Activated T-cell treated with anti-CD3 and anti-CD28 coated beads, Interleukin-2, amount 50 U/mL, for 48 hours (primary cell): ENCODE measurements at places on chromosomes 5 and 9.

DNA sequence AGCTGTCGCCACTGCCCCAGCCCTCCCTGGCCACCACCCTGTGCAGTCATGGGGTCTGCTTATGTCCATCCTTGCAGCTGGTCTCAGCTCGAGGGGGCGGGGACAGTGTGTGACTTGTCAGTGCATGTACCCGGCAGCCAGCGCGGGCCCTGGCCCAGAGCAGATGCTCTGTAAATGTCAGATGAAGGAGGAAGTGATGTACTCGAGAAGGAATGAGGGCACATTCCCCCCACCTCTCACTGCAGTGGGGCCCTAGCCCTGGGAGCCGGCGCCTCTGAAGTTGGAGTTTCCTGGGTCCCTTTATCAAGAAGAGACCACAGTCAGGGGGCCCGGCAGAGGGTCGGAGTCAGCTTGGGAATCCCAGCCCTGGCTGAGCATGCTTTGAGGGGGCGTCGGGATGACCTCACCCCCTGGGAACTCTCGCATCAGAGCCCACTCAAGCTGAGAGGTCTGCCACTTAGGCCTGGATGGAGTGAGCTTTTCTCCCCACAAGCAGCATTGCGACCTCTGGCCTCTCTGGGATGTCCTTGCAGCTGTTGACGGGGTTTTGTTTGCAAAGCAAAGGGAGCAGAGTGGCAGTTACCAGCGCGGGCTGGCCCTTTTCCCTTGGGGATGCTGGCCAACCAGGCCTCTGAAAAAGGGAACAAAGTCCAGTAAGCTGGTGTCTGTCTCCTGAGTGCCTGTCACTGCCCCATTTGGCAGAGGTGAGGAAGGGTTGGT lies 19.0 kb downstream of the NEURL1B start:
- no peak for DNase-seq

- no peak for DNase-seq
Measured at GRCh38 chr5:155786108-155786507, 540.9 kb upstream of the SGCD start.

DNA sequence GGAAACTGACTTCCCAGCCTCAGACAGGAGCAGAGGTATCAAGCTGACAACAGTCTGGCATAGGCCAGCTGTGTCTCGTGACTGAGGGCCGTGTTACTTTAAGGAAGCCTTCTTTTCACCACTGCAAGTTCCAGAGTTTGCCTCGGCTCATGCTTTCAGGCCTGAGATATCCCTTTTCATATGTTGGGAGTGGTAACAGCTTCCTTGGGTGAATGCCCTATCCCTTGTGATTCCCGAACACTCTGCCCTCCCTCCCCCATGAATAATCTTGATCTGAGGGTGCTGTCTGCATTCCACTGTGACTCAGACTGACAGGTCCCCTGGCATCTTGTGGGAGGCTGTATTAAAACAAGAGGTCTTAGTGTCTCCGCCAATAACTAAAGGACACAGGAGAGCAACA lies 49.7 kb upstream of the ARL15 start:
- no peak for DNase-seq

GRCh38 chr5:153460421-153460820 lies 30.0 kb upstream of the GRIA1 start:
- no peak for DNase-seq

DNA sequence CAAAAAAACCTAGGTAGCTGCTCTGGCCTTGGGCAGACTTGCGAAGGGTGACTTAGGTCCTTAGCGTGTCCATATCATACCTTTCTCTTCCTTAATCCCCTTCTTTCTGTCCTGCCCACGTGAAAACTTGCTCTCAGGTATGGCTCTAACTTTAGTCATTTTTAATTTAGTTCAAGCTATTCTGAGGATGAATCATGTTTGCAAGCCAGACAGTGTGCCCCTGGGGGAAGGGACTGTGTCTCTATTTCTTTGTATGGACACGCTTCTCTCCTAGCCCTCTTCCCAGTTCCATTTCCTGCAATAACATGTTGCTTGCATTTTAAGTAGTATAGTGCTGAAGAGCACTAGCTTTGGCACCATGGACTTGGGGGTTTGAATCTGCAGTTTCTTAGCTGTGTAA lies 120.6 kb downstream of the PTTG1 start:
- DNase-seq, result no peak
